ENCODE measurements at places on chromosomes 7 and 10.

GRCh38 chr10:516764-517163 lies 172.7 kb downstream of the DIP2C start:
- DNase-seq = no peak

GRCh38 chr7:111919164-111919563 lies 287.0 kb downstream of the DOCK4 start:
- DNase-seq = no peak

DNA sequence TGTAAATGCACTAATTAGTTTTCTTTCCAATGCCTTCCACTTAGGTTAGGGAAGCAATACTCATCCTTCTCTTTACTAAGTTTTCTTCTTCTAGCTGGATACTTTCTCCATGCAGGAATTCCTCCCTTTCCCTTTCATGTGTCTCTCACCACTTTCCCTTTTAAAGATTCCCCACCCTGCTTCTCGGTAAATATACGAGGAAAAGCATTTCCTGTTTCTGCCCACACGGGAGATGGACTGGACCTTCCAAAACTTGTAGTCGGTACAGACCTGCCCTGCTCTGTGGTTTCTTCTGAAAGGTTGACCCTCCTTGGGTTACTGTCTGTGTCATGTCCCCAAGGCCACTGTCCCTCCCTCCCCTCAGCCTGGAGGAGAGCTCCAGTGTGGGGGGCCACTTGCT lies 58.9 kb upstream of the LYZL2 start:
- DNase-seq = no peak

- DNase-seq = no peak
Observed at GRCh38 chr10:69838853-69839252, 37.1 kb downstream of the COL13A1 start.

DNA sequence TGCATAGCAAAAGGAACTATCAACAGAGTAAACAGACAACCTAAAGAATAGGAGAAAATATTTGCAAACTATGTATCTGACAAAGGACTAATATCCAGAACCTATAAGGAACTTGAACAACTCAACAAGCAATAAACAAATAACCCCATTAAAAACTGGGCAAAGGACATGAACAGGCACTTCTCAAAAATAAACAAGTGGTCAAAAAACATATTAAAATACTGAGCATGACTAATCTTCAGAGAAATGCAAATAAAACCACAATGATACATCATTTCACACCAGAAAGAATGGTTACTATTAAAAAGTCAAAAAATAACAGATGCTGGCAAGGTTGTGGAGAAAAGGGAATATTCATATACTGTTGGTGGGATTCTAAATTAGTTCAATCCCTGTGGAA lies 17.1 kb downstream of the MAGI2 start:
- no peak for DNase-seq

- no peak for DNase-seq
Observed at GRCh38 chr7:155660059-155660757, 15.7 kb downstream of the RBM33 start.

DNA sequence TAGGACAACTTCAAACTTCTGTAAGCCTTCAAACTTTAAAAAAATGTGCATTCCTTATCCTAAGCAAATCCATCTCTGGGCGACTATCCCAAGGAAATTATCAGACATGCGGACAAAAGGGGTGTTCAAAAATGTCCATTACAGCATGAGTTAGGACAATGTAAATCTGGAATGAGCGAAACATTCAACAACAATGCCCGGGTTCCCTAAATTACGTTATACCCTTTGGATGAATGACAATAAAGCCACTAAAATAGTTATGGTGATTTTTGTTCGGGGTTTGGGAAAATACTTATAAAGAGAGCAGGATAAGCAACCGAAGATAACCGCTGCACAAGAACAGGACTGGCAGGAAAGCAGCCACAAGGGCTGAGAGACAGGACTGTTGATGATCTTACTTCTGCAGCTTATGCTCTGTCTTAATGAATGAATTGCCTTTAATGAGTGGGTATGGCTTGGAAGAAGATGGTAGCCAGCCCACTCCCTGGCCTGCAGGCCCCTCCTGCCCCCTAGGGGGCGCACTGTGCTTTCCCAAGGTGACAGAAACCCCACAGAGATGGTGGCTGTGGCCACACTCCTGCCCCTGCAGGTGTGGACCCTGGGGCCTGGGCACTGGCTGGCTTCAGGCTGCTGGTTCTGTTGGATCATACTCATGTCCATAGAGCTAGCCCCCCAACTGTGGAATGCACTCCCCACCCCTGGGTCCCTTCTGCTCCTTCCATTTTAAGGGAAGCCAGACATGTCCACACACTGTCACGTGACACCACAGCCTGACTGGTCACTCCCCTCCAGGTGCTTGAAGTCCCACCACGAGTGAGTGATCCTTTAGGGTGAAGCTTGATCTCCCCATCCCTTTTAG lies 45.0 kb downstream of the ZCCHC24 start:
- no peak for DNase-seq

All from NCI-H446 treated with DMSO at 0.1 percent for 48 hours (cell line).